ENCODE measurements at places on chromosomes 2 and 18.

GRCh38 chr2:32425719-32426141 is 68.9 kb downstream of the BIRC6 start:
- no peak for DNase-seq

GRCh38 chr2:1900732-1901131 is 156.4 kb upstream of the PXDN start:
- no peak for DNase-seq

DNA sequence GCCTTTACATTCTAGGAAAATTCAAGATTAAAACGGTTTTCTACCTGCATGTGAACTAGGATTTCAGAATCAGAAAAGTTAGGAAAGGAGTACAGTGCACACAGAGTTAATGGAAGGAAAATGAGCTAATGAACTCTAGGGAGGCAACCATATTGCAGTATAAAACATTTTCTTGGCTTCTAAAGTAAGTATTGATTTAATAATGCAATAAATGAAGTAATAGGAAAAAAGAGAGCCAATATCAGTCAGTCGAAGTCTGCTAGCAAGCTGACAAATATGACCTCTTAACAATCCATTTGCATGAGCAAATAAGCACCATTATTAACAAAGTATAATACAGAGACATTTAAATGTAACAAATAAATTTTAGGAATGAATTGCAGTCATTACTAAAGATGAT is 80.2 kb upstream of the COL3A1 start:
- no peak for DNase-seq

DNA sequence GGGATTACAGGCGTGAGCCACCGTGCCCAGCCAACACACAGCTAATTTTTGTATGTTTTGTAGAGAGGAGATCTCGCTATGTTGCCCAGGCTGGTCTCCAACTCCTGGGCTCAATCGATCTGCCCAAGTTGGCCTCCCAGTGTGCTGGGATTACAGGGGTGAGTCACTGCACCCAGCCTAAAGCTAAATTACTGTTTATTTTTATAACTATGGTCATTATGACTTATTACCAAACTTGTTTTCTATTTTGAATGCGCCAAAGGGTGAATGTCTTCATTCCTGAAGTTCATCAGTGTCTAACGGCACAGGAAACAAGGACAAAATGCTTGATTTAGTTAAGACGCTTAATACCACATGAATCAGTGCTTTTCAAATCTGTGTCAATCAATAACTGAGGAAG is 38.9 kb upstream of the GREB1L start:
- no peak for DNase-seq
